ENCODE measurements at places on chromosomes 12 and 14.

DNA sequence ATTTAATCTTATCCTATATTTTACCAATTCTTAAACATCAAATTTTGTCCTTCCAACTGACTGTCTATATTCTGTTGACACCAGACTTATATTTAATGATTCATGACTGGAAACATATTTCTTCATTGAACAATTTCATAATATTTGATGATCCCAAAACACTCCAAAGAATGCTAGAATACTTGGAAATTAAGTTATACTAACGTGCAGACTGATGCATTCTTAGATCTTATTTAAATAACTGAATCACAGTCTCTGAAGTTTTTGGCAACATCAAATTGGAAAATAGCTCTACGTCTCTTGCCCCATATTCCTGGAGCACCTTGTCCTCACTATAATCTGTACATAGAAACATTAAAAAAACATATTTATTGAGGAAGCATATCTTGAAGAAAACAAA lies 127.4 kb downstream of the HMGA2 start:
- DNase-seq: no peak

GRCh38 chr12:724194-724855 lies 28.1 kb upstream of the WNK1 start:
- no peak for DNase-seq

DNA sequence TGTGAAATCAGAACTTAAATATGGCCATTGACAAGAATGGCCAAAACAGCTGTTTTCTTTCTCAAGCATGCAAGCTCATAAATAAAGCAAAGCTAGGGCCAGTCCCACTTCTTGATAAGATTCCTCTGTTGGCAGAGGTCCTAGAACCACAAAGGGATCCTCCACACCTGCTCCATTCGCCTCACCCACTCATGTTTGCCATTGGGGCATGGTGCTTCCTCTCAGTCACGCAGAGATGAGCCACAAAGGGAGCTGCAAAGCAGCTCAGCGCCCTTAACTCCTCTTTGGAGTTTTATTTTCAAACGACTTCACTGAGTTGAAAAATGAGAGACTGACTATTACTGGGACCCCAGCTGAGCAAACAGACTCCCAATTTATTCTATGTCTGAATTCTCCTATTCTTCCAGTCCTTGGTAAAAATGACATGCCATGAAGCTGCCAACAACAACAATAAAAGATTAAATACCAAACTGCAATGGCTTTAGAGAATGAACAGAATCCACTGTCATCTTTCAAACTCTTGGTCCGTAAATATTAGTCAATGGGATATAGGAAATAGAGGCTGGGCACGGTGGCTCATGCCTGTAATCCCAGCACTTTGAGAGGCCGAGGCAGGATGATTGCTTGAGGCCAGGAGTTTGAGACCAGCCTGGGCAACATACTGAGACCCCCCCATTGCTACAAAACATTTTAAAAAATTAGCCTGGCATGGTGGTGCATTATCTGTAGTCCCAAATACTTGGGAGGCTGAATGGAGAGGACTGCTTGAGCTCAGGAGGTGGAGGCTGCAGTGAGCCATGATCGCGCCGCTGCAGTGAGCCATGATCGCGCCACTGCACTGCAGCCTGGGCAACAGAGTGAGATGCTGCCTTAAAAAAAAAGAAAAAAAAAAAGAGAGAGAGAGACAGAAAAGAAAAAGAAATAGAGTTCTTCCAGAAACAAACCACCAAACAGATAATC lies 16.4 kb downstream of the MANSC1 start:
- DNase-seq: peak; percentile 56

- no peak for DNase-seq
These were observed 21.3 kb downstream of the LRRIQ1 start for GRCh38 chr12:85057370-85057963.

DNA sequence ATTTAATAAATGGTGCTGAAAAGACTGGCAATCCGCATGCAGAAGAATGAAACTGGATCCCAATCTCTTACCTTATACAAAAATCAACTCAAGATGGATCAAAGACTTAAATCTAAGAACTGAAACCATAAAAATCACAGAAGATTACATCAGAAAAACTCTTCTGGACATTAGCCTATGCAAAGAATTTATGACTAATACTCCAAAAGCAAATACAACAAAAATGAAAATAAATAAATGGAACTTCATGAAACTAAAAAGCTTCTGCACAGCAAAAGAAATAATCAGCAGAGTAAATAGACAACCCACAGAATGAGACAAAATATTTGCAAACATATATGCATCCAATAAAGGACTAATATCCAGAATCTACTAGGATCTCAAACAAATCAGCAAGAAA lies 14.3 kb upstream of the CLEC1A start:
- no peak for DNase-seq

- no peak for DNase-seq
These were observed 455.6 kb upstream of the SEL1L start for GRCh38 chr14:81989211-81989610.
